ENCODE measurements at places on chromosomes 4 and X.

DNA sequence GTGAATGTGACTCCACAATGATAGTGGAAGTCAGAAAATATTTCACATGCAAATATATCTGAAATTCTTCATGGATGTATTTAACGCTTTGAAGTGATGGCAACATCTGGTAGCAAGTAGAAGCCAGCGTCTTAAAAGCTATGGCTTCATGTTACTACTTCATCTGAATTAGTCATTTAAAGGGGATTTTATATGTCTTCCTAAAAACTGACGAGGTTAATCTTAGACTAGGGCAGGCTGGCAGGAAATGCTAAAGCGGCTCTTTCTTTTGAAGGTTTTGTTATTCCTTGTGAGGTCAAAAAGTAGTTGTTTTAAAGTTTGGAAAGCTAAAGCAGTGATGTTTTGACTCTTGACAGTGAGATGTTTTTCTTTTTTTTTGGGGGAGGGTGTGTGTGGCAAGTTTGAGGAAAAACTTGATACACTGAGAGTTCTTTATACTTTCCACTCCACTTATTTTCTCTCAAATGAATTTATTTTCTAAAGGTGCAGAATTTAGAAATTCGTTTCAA, 22.6 kb downstream of the PLS3 start:
- DNase-seq = no peak

- DNase-seq = no peak
These were observed 149.4 kb upstream of the CHRDL1 start for GRCh38 chrX:110944751-110945675.

GRCh38 chr4:170849969-170850368, 760.2 kb upstream of the AADAT start:
- no peak for DNase-seq

DNA sequence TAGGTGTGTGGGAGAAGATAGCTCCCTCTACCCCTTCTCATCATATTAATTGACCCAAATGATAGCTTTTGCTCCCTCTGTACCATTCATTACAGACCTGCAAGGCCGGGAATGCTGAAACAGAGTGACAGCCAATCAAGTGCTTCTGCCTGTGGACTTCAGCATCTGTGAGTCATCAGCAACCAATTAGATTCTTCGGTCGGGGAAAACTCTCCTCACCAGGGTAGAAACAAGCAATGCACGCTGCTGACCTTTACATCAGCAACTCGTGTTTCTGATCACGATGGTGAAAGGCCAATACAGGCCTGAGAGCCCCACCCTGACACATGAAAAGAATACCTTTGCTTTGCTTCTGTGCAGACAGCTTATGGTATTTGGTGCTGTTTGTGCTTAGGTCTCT, 347.2 kb upstream of the DDX53 start:
- peak; percentile 12 for DNase-seq

DNA sequence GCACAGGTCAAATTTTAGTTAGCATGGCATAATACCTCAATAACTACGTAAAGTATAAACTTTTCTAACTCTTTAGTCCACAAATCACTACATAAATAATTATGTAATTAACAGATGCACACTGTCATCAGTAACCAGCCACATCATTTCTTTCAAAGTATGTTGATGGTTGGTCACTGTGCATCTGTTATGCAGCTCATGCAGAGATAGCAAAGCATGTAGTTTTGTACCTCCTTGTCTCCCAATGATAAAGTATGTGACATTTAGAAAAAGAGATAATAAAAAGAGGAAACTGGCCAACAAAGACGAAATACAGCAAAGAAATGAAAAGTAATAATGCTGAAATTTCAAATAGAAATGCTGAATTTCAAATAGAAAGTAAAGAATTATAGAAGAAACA, 2.9 kb downstream of the LAMTOR3 start:
- no peak for DNase-seq

- no peak for DNase-seq
These were observed 387.5 kb upstream of the GRID2 start for GRCh38 chr4:91916219-91916618.

DNA sequence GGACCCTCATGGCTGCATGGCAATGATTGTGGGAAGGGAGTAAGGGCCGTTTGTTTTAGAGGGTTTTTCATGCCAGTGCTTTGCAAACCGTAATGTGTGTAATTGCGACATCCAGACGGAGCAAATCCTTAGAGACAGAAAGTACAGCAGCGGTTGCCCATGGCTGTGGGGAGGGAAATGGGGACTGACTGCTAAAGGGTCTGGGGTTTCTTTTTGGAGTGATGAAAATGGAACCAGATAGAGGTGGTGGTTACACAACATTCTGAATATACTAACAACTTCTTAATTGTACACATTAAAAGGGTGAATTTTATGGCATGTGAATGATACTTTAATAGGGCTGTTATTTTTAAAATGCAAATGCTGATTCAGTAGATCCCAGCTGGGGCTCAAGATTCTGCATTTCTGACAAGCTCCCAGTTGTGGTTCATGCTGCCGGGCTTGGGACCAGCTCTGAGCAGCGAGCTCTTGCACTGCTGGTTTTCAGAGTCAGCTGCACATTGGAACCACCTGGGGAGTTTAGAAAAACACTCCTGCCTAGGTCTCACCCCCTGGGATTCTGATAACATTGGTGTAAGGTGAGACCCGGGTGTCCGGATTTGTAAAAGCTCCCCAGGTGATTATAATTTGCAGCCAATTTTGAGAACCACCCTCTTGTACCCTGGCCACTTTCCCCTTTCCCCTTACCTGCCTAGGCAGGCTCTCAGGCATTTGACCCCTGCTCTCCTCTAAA, 47.7 kb downstream of the PRPS1 start:
- no peak for DNase-seq

GRCh38 chr4:1039493-1040343, 28.3 kb downstream of the FGFRL1 start:
- DNase-seq = peak; percentile 70

DNA sequence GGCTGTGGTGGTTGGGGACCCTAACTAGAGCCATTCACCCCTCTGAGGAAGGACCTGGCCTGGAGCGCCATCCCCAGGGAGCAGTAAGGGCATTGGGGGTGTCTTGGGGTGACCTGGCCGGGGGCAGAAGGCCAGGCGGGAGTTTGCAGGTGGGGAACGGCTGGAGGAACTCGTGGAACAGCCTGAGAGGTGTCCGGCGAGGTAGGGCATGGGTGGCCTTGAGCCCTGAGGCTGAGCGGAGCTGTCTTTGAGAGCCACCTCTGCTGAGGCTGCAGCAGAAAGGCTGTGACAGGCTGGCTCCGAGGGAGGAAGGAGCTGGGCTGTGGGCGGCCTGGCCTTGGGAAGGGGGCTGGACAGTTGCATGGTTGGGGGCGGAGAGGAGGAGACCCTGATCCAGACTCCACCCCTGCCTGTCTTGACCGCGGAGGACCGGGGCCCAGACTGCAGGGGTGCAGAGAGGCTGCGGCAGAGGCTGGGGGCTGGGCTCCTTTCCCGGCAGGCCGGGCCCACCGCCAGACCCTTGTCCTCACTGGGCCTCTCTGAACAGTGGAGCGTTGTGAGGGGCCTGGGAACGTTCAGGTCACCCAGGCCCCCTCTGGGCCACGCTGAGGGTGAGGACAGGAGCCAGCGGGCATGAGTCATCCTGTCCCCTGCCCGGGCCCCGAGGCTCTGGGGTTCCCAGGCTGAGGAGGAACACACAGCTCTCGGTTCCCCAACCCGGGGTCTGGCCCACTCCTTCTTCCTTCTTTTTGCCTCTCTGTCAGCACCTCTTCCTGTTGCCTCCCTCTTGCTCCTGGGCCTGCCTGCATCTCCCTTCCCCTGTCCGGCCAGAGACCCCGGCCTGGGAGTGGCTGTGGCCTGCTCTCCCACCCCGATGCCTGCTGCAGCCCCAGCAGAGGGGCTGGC, 8.1 kb downstream of the SH3BP2 start:
- peak; percentile 71 for DNase-seq

DNA sequence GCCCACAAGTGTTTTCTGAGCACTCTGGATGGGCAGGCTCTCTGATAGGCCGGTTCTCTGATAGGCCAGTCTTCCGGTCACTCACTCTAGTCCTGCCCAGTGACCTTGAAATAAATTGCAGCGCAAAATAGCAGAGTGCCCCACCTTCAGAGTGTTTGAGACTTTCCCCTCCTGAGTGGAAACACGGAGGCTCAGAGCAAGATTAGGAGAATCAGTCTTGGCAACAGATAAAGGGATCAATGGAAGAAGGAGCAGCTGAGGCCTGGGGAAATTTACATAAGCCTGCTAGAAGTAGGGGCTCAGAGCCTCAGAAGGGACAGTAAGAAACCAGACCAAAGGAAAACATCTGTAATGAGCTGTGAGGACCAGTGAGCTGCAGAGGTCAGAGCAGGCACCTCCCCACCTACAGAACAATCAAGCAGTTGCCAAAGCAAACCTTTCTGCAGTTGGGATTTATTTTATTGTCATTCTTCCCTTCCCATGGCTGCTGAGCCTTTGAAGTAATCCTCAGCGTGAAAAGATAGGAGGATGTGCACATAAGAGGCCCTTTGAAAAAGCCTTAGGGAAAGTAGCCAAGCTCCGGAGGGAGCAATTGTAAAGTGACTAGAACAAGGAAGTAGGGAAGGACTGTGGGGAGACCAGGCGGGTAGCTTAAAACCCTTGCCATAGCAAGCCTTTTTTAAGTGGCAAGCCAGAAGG, 89.1 kb upstream of the TSPAN5 start:
- DNase-seq = no peak

DNA sequence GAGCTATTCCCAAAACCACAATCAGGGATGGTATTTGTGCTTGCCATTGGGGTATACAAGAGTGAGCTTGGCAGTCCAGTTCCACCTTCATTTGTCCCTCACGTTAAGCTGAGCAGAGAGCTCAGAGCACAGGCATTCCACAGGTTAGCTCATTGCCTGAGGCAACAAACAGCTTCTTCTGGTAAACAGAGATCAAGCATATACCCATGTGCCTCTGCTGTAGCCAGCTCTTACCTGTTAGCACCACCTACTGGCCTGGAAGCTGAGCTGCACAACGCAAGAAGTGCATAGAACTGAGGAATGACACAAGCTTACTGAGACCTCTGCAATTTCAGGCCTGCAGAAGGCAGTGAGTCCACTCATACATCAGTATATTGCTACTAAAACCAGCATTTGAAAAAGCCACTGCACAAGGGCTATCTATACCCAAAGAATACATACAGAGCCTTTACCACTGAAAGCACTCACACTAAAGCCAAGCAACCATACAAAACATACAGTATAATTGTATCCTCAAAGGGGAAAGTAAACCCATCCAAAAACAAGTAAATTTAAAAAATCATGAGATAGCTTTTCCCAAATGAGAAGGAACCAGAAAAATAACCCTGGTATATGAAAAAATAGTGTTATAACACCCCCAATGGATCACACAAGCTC, 258.3 kb upstream of the GABRA2 start:
- peak; percentile 20 for DNase-seq

DNA sequence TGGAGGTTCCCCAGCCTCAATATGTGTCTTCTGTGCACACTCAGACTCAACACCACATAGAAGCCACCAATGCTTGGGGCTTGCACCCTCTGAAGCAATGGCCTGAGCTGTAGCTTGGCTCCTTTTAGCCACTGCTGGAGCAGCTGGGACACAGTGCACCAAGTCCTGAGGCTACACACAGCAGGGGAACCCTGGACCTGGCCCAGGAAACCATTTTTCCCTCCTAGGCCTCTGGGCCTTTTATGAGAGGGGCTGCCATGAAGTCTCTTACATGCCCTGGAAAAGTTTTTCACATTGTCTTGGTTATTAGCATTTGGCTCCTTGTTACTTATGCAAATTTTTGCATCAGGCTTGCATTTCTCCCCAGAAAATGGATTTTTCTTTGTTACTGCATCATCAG, 306.2 kb downstream of the CPXCR1 start:
- DNase-seq = no peak

DNA sequence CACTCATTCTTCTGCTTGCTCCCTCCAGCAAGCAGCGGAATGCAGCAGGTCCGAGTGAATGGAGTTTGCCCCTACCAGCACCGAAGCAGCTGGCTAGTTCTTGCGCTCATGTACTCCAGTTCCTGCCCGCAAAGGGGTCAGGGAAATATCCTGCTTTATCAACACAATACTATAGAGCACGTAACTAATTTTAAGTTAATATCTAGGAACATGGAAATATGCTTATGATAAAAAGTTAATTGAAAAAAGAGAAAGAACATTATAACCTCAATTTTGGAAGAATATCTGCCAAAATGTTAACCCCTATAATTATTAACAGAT, 195.6 kb downstream of the SNCA start:
- DNase-seq = no peak

DNA sequence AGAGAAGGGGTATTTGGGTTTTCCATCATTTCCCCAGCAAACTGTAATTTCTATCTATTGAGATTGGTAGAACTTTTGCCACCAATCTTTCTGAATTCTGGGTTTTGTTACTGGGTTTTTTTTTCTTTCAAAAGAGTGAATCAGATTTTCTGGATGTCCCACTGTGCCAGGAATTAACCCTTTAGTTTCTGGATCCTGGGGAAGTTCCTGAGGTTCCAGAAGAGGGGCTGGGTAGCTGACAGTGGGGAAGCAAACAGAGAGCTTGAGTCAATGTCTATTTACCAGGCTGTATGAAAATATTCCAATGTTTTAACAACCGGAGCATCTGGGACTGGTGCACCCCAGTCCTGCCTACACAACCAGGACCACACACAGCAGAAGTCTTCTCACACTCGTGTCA, 25.8 kb upstream of the SOD3 start:
- no peak for DNase-seq

DNA sequence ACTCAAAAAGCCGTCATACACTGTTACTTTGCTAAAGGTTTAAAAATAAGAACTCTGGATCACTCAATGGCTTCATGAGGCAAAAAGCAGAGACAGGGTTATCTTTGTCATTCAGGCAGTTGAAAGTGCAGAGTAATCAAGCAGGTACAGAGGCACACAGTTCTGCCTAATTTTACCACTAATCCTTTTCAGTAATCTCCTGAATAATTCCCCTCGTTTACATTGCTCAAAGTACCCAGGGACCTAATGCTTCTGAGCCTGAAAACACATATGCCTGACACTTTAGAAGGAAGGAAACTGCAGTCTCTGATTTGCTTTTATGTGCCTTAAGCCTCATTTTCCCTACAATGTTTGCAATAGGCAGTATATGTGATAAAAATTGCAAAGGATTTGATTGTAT, 71.4 kb upstream of the TRAM1L1 start:
- no peak for DNase-seq

GRCh38 chrX:154481195-154481594, 2.1 kb upstream of the LAGE3 start:
- DNase-seq = no peak

- no peak for DNase-seq
These were observed 7.0 kb upstream of the ZNF827 start for GRCh38 chr4:145945431-145946155.

- DNase-seq = no peak
These were observed 67.0 kb upstream of the BCOR start for GRCh38 chrX:40164751-40165150.

- DNase-seq = no peak
These were observed 144.2 kb downstream of the EDA start for GRCh38 chrX:69759921-69760625.

GRCh38 chr4:124710015-124710741, 2.4 kb downstream of the ANKRD50 start:
- DNase-seq = peak; percentile 8
